ENCODE measurements at places on chromosomes 2 and 18.

DNA sequence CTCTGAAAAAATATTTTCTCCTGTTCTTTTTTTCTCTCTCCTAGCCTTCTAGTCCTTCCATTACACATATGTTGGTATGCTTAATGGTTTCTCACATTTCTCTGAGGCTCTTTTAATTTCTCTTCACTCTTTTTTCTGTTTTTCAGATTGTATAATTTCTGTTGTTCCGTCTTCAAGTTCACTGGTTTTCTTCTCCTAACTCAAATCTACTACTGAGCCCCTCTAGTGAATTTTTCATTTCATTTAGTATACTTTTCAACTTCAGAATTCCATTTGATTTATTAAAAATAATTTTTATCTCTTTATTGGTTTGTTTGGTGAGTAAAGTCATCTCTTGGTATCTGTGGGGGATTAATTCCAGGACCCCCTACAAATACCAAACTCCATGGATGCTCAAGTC lies 19.8 kb downstream of the C2orf49 start:
- DNase-seq, result no peak

- no peak for DNase-seq
These were observed 71.4 kb upstream of the LDLRAD4 start for GRCh38 chr18:13147130-13147529.

DNA sequence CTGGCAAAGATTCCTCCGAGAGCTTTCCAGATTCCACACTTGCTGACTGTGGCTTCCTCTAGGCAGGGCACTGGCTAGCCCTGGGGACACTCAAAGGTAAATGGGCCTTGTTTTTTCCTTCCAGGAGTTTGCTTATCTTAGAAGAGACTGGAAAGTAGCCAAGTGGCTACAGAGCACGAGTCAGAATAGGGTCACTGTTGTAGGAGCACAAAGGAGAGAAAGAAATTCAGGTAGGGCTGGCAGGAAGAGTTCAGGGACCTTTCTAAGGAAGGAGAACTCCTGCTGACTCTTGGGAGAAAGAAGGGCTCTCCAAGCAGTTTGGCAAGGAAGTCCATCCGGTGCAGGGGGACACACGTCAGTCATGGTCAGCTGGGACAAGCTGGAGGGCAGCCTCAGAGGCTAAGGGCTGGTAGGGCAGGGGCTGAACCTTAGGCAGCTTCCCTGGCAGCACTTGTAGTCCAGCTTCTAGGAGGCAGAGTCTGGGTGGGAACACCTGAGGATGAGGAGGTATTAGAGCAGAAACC lies 39.5 kb downstream of the NIFK start:
- no peak for DNase-seq

DNA sequence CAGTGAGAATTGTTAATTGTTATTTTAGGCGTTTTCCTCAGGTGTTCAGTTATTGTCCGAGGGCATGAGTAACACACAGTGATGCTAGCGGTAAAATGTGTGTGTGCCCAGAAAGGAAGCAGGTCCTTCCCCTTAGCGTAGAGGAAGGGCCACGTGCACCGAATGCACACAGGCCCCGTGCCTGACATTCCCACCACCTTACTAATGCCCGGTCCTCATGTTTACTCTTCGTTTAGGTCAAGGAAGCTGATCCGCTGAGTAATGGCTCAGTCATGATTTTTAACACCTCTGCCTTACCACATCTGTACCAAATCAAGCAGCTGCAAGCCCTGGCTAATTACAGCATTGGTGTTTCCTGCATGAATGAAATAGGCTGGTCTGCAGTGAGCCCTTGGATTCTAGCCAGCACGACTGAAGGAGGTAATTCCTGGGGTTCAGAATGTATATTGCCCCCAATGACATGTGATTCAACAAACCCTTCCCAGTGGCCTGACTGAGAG lies 76.7 kb downstream of the MERTK start:
- DNase-seq, result no peak

DNA sequence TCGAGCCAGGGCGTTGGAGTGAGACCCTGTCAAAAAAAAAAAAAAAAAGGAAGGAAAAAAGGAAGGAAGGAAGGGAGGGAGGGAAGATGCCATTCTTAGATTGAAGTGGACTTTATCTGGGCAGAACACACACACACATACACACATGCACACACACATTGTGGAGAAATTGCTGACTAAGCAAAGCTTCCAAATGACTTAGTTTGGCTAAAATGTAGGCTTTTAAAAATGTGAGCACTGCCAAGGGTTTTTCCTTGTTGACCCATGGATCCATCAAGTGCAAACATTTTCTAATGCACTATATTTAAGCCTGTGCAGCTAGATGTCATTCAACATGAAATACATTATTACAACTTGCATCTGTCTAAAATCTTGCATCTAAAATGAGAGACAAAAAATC lies 564 bp upstream of the TTR start:
- DNase-seq, result no peak

GRCh38 chr2:7719876-7720275 lies 802.7 kb downstream of the RNF144A start:
- no peak for DNase-seq

- no peak for DNase-seq
These were observed 11.9 kb upstream of the OXER1 start for GRCh38 chr2:42775810-42776209.

GRCh38 chr2:101195871-101196661 lies 44.9 kb upstream of the TBC1D8 start:
- no peak for DNase-seq

DNA sequence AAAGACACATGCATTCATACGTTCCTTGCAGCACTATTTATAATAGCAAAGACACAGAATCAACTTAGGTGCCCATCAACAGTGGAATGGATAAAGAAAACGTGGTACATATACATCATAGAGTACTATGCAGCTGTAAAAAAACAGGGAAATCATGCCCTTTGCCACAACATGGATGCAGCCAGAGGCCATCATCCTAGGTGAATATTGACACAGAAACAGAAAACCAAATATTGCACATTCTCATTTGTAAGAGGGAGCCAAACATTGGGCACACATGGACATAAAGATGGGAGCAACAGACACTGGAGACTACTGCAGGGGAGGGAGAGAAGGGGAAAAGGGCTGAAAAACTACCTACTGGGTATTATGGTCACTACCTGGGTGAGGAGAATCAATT lies 73.5 kb downstream of the SESTD1 start:
- DNase-seq, result no peak

GRCh38 chr2:55133467-55134315 lies 83.4 kb upstream of the RTN4 start:
- no peak for DNase-seq

- DNase-seq, result no peak
These were observed 73.3 kb downstream of the RPIA start for GRCh38 chr2:88764850-88765153.

GRCh38 chr2:73489053-73489452 lies 103.4 kb downstream of the ALMS1 start:
- DNase-seq, result no peak

- no peak for DNase-seq
These were observed 71.8 kb upstream of the SMAD7 start for GRCh38 chr18:49022311-49023161.

DNA sequence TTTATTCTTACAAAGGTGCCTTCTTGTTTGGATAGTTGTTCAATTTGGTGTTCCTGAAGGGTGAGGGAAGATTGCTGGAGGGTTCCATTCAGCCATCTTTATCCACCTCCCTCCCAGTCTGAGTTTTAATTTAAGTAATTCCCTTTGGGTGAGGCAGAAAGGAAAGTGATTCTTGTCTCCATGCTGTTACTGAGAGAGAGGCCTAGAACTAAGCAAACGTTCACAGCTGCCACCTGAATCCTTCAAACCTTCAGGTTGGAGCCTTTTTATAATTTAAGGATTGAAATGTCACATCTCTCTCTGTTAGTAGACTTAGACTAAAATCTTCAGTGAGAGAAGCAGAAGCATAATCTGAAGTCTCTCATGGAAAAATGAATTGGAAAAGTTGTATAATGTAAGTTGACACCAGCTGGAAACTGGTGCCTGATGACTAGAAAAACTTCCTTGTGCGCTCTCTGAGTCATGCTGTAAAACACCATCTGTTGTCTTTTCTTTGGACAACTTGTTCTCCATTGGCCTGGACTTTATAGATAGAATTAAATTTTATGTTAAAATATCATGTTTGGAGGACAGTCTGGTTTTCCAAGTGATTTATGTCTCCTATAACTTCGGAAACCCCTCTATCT lies 14.6 kb downstream of the STRADB start:
- no peak for DNase-seq

DNA sequence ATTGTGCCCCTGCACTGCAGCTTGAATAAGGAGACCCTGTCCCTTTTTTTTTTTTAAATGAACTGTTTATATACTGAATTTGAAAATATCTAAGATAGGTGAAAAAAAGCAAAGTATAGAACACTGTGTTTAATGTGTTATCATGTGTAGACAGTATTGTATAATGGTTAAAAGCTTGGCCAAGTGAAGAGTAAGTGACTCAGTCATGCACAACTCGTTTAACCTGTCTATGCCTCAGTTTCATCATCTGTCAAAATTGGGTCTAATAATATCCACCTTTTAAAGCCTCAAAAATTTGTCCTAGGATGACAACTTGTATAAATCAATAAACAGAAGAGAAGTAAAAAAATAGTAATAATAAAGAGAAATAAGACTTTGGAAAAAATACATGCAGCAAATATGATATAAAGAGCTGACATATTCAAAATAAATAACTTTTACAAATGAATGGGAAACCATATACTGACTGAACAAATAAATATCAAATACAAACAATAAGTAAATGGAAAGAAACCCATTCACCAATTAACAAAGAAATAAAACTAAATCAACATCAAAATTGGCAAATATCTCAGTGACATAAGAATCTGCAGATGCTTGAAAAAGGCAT lies 113.7 kb downstream of the C2orf74 start:
- DNase-seq, result no peak

DNA sequence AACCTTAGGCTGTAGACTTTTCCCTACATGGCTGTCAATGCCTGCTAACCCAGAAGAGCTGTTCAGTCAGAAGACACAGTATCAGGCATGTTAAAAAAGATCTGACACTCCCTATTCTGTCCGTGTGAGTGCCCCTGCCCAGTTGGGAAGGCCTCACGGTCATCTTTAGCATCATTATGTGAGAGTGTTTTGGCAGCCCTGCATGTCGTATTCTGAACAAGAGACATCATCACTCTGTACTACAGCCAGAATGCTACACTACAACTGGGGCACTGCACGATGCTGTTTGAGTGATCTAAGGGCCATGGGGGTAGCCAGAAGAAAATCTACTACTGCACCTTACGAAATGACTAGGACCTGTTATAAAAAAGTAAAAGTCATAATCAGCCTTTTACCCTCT lies 67.2 kb downstream of the GREB1L start:
- DNase-seq, result no peak

GRCh38 chr18:70454704-70455322 lies 166.0 kb downstream of the SOCS6 start:
- DNase-seq, result no peak

DNA sequence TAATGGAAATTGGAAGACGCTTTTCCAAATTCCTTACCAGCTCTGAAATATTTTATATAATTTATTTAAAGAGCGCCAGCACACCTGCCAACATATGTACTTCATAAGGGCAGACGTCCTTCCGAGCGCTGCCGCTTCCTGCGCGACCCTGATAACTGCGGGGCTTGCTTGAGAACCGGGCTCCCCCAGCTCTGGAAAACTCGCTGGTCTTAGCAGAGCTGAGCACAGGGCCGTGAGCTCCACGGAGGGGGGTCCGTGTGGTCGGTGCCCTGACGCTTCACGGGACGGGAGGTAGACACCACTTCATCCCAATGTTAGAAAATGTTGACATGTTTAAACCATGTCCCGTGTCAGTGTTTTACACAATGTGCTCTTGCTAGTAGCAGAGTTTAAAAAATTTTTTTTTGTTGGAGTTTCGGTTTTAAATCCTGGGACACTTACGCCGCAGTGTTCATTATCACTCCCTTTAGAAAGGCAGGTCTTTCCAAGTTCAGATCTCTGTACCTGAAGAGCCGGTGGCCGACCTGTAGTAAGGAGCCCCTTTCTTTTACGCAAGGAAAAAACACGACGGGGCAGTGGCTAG lies 1.6 kb downstream of the NFATC1 start:
- no peak for DNase-seq

GRCh38 chr2:151423760-151424159 lies 14.1 kb downstream of the RIF1 start:
- DNase-seq, result no peak

DNA sequence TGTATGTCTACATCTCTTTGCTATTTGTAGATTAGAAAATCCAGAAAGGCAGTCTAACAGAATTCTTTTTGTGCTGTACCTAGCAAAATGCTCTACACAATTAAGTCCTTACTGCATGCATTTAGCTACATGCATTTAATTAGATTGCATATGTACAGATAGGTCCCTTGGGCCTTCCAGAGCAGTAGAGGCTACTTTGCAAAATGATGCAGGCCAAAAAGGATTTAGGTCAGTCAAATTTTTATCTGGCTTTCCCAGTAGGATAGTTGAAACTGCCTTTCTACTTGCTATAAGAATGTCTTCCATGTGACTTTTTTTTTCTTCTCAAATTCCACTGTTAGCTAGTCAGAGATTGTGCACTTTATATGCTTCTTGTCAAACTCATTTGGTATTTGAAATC lies 19.3 kb downstream of the GALNT13 start:
- no peak for DNase-seq
